ENCODE measurements at places on chromosomes 4 and X. TPM values are rescaled to one million over a fixed set of nuclear protein-coding genes. Genes with fewer than 3 reads are reported as not detected.

GRCh38 chr4:67447873-67448272 lies 97.4 kb downstream of the CENPC start:
- DNase-seq, result no peak

DNA sequence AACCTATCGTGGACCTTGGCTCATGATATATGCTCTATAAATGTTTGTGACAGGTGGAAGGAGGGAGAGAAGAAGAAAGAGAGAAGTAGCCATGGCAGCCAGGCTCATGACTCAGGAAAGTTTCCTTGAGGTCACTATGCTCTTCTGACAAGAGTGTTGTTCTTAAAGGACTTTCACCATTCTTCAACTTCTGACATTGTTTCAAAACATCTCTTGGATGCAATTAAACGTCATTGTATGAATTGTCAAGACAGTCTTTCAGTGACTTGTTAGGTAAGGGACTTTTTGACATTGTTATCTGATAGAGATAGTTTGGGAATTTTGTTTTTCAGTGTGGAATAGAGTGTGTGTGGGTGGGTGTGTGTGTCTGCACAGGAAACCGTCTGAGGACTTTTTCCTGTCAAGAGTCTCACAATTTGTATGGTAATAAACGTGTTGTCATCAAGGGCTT lies 617.0 kb downstream of the MID1IP1 start:
- DNase-seq, result no peak

- no peak for DNase-seq
Measured at GRCh38 chr4:146340798-146341197, 126.5 kb downstream of the REELD1 start.

DNA sequence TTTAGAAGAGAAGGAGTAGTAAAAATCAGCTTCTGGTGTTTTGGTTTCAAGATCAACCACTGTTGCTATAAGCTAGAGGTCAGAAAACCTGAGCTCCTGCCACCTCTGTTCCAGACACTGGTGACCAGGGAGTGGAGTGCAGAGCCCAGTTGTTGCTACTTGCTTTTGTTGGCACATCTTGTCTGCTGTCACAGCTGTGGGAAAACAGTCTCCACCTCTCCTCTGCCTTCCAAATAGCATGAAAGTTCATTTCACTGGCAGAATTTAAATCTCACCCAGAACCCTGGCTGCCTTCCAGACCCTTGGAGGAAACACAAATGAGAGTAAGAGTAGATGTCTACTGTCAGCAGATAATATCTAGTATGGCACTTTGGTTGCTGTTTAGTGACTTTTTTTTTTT lies 297.5 kb upstream of the KLF3 start:
- DNase-seq, result no peak

The GPR143 gene
- 4.7 TPM for total RNA-seq

All from type B pancreatic cell (in vitro differentiated cells).